Caco-2 (cell line): ENCODE measurements at places on chromosomes 3 and 15. TPM values are rescaled to one million over a fixed set of nuclear protein-coding genes. Genes with fewer than 3 reads are reported as not detected.

Gene GATA2
- total RNA-seq = 12.5 and 13.3 TPM in 2 replicates

Gene TMEM207
- 0.65 TPM in 1 of 2 replicates, not detected in the other for total RNA-seq

Gene HESX1
- 1.2 and 1.5 TPM in 2 replicates for total RNA-seq

Gene KIF23
- total RNA-seq = 67.1 and 74.2 TPM in 2 replicates

Gene ZBED2
- total RNA-seq = 0.14 and 0.20 TPM in 2 replicates

Gene SPSB4
- not detected in 2 replicates for total RNA-seq

Gene SPINK8
- total RNA-seq = not detected in 2 replicates

Gene SKOR1
- not detected in 2 replicates for total RNA-seq

Gene FOXL2NB
- total RNA-seq = 2.0 and 2.2 TPM in 2 replicates

Gene HHATL
- total RNA-seq = not detected in 2 replicates

Gene LRRC31
- total RNA-seq = 0.64 and 0.70 TPM in 2 replicates

Gene NTRK3
- not detected in 2 replicates for total RNA-seq

Gene LYZL4
- not detected in 2 replicates for total RNA-seq

Gene GOLGA6L7
- total RNA-seq = not detected in 2 replicates

Gene PP2D1
- not detected in 2 replicates for total RNA-seq

Gene PCLAF
- 93.7 and 96.9 TPM in 2 replicates for total RNA-seq

Gene NT5DC2
- total RNA-seq = 212 and 214 TPM in 2 replicates

Gene MFSD1
- 15.4 and 16.9 TPM in 2 replicates for total RNA-seq

Gene LNP1
- 2.4 and 3.3 TPM in 2 replicates for total RNA-seq

Gene MAP1A
- 0.84 and 0.88 TPM in 2 replicates for total RNA-seq

Gene CHL1
- not detected in 2 replicates for total RNA-seq

Gene CACNA2D2
- 0.25 and 0.35 TPM in 2 replicates for total RNA-seq
